ENCODE measurements at places on chromosomes 4 and X. TPM values are rescaled to one million over a fixed set of nuclear protein-coding genes. Genes with fewer than 3 reads are reported as not detected.

HTN1 gene
- not detected for total RNA-seq

GRCh38 chr4:158080354-158080753 lies 92.5 kb downstream of the GASK1B start:
- DNase-seq = no peak
- H3K27ac ChIP-seq = no peak overlapping the region

DNA sequence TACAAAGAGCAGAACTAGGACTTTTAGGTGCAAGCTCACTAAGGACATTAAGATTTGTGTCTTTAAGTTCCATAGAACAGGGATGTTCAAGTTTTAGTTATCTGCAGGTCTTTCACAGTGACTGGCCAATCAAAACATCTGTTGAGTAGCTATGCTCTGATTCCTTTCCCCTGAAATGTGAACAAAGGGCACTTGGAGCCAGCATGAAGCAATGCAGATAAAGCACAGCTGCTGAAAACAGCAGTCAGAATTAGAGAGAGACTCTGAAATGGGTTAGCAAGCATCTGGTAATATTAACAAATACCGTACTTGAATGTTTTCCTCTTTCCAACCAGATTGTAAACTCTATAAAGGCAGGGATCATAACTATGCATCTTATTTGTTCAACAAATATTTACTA lies 276.9 kb downstream of the RAB28 start:
- H3K27me3 ChIP-seq = no peaks in the 10 kb centered on the region
- H3K27ac ChIP-seq = no peak overlapping the region
- no peaks in the 10 kb centered on the region for H3K4me1 ChIP-seq
- no peak for DNase-seq
- H3K4me3 ChIP-seq = no peak overlapping the region

CXCL1 gene
- total RNA-seq = not detected

LUZP4 gene
- total RNA-seq = not detected

DNA sequence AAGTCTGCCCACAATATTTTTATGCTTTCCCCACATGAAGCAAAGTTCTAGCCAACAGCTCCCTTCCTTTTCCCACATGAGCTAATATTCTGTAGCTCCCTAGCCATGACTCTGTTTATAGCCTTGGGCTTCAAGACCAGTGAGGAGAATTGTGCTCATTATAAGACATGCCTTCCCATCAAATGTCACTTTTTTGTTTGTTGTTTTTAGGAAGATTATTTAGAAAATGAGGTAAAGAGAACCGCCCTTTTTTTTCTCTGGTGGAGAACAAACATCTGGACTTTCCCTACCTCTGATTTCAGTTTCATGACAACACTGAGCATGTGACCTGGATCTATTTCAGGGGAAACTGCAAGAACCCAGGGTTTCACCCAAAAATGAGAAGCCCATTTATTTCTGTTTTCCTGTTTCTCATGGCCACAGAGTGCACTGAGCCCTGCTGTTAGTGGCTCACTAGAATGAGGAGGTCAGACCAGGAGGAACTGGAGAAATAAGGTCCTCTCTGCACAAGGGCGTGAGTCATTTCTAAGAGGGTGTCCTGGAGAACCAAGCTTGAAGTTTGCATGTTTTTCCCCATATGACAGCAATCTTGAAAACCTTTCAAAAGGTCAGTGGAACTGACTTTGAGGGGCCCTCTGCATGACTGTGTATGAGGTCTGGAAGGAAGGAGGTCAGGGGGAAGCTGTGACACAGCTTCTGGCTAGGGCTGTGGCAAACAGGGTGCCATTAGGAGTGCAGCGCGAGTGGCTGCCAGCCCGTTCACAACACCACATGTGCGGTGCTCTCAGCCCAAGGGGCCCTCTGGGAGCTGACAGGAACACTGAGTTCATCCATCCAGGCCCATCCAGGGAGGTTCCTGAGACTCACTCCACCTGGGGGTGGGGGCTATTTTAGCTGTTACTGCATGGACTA lies 55.2 kb downstream of the CHST7 start:
- peaks cover 18% of the 10 kb centered on the region for H3K36me3 ChIP-seq
- peak; percentile 46 for DNase-seq
- H3K27ac ChIP-seq = peak overlapping the region; percentile 64
- no peaks in the 10 kb centered on the region for H3K27me3 ChIP-seq
- H3K4me3 ChIP-seq = no peak overlapping the region
- H3K4me1 ChIP-seq = peaks cover 42% of the 10 kb centered on the region

DCLK2 gene
- not detected for total RNA-seq

ZDHHC9 gene
- 11.0 TPM for total RNA-seq

- DNase-seq = no peak
- H3K4me1 ChIP-seq = no peaks in the 10 kb centered on the region
- H3K36me3 ChIP-seq = no peaks in the 10 kb centered on the region
- no peak overlapping the region for H3K27ac ChIP-seq
- H3K4me3 ChIP-seq = no peak overlapping the region
Observed at GRCh38 chrX:47507153-47507867, 24.3 kb upstream of the ZNF41 start.

- H3K36me3 ChIP-seq = no peaks in the 10 kb centered on the region
- no peak overlapping the region for H3K4me3 ChIP-seq
- no peak overlapping the region for H3K27ac ChIP-seq
- no peaks in the 10 kb centered on the region for H3K4me1 ChIP-seq
- no peaks in the 10 kb centered on the region for H3K27me3 ChIP-seq
- no peak for DNase-seq
Observed at GRCh38 chr4:81146466-81146865, 68.6 kb downstream of the PRKG2 start.

- no peak overlapping the region for H3K4me3 ChIP-seq
- H3K27me3 ChIP-seq = no peaks in the 10 kb centered on the region
- DNase-seq = no peak
- no peak overlapping the region for H3K27ac ChIP-seq
- no peaks in the 10 kb centered on the region for H3K36me3 ChIP-seq
Observed at GRCh38 chrX:10474510-10474909, 145.9 kb downstream of the MID1 start.

UNC5C gene
- total RNA-seq = not detected

- H3K4me3 ChIP-seq = no peak overlapping the region
- no peak overlapping the region for H3K27ac ChIP-seq
- peaks cover under 1% of the 10 kb centered on the region for H3K36me3 ChIP-seq
- H3K27me3 ChIP-seq = no peaks in the 10 kb centered on the region
Observed at GRCh38 chr4:152500800-152501434, 35.0 kb downstream of the FBXW7 start.

DNA sequence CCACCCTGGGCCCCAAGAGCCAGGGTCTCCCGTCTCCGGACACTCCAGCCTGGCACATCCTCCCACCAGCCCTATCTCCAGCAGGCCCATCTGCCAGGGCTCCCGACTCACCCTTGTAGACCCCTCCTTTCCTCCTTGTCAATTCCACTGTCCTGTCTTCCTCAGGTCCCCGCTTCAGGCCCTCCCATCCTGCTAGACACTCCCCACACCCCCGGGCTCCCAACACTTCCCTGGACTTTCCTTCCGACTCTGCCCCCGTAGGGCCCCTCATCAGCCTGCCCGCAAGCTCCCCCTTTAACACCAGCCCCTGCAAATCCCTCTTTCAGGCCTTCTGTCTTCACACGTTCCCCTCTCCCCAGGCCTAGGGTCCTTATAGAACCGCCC lies 1.1 kb downstream of the PRAF2 start:
- no peak overlapping the region for H3K27ac ChIP-seq
- peaks cover 5% of the 10 kb centered on the region for H3K36me3 ChIP-seq
- peak overlapping the region; percentile 77 for H3K4me3 ChIP-seq
- H3K4me1 ChIP-seq = peaks cover 10% of the 10 kb centered on the region

GRCh38 chr4:14294611-14295010 lies 667.1 kb upstream of the BOD1L1 start:
- no peaks in the 10 kb centered on the region for H3K36me3 ChIP-seq
- no peak overlapping the region for H3K27ac ChIP-seq
- H3K4me3 ChIP-seq = no peak overlapping the region
- no peaks in the 10 kb centered on the region for H3K4me1 ChIP-seq
- no peak for DNase-seq

HOPX gene
- total RNA-seq = 126 TPM

GRCh38 chr4:80207172-80207583 lies 9.9 kb downstream of the PRDM8 start:
- no peak for DNase-seq
- H3K4me3 ChIP-seq = no peak overlapping the region
- no peaks in the 10 kb centered on the region for H3K36me3 ChIP-seq
- H3K27me3 ChIP-seq = no peaks in the 10 kb centered on the region
- H3K27ac ChIP-seq = no peak overlapping the region

DNA sequence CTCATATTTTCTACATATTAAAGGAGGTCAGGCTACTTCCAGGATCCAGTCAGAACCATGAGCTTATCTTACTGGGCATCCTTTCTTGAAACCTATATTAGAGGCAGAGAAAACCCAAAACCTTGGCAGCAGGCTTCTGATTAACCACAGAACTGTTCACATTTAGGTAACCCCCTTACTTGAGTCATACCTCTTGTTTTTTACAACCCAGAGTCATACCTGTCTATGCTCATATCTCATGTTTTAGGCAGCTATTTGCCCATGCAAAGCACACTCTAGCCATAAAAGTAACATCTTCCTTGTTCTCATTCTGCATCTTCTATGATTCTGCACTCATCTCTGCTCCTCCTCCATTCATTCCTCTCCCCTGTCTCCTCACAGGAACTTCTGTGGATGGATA lies 138.0 kb upstream of the SMIM31 start:
- DNase-seq = no peak
- H3K4me3 ChIP-seq = no peak overlapping the region
- no peaks in the 10 kb centered on the region for H3K27me3 ChIP-seq
- H3K36me3 ChIP-seq = no peaks in the 10 kb centered on the region
- no peaks in the 10 kb centered on the region for H3K4me1 ChIP-seq

DNA sequence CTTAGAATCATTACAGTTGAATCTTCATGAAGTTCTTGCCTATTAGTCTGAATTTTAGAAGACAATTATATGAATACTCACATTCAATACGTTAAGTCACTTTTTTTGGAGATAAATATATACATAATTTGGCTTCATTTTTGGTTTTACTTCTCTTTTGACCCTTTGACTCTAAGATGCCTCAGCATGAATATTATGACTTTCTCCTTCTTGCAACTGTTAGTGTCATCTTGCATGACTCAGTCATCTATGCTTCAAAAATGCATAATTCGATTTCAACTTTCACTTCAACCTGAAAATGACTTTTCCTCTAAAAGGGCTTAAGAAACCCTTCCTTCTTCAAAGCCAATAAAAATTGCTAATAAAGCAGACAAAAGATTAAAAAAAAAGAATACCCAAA lies 1427.5 kb downstream of the ADGRL3 start:
- no peaks in the 10 kb centered on the region for H3K36me3 ChIP-seq
- no peaks in the 10 kb centered on the region for H3K4me1 ChIP-seq
- H3K27me3 ChIP-seq = no peaks in the 10 kb centered on the region
- no peak overlapping the region for H3K27ac ChIP-seq

DNA sequence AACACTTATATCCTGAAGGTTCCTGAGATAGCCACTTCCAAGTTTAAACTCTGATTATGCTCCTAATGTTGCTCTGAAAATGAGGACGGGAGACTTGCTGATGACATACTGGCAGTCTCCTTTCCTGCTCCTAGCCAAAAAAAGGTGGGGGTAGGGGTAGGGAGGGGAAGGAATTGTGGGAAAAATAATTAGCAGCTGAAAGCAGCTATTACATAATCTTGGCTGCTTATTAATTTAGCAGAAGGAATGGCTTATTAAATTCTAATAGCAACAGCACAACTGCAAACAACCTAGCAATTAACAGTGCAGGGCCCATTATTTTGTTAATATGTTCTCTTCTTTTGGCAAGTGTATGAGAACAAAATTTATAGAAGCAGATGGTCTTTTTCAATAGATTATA lies 2.0 kb upstream of the AP1S2 start:
- peaks cover 16% of the 10 kb centered on the region for H3K4me1 ChIP-seq
- H3K36me3 ChIP-seq = no peaks in the 10 kb centered on the region
- no peak overlapping the region for H3K27ac ChIP-seq
- no peak overlapping the region for H3K4me3 ChIP-seq

DNA sequence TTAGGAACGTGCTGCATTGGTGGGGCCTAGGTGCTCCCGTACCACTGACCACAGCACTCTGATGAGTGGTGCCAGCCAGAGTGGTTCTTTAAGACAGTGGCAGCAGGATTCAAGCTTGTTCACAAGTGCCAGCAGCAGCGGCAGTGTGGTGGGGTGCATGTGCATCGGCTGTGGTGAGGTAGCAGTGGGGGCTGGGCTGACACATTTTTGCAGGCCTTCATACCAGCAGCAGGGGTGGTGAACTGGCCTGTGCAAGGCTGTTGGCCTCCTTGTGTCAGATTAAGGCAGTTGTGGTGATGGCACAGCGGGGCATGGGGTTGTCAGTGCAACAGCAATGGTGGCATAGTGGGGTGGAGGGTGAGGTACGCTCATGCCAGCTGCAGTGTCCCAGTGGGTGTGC lies 131.4 kb downstream of the PABPC4L start:
- H3K27ac ChIP-seq = no peak overlapping the region
- H3K36me3 ChIP-seq = no peaks in the 10 kb centered on the region
- no peak overlapping the region for H3K4me3 ChIP-seq
- H3K27me3 ChIP-seq = no peaks in the 10 kb centered on the region

MAGEE2 gene
- not detected for total RNA-seq

RELL1 gene
- total RNA-seq = 15.0 TPM

- DNase-seq = no peak
- H3K4me1 ChIP-seq = no peaks in the 10 kb centered on the region
- peaks cover 8% of the 10 kb centered on the region for H3K27me3 ChIP-seq
- no peaks in the 10 kb centered on the region for H3K36me3 ChIP-seq
Observed at GRCh38 chr4:53720776-53721175, 129.5 kb upstream of the LNX1 start.

TLR7 gene
- total RNA-seq = not detected

- peaks cover 2% of the 10 kb centered on the region for H3K27me3 ChIP-seq
- DNase-seq = no peak
- no peak overlapping the region for H3K27ac ChIP-seq
- no peaks in the 10 kb centered on the region for H3K36me3 ChIP-seq
- no peaks in the 10 kb centered on the region for H3K4me1 ChIP-seq
- no peak overlapping the region for H3K4me3 ChIP-seq
Observed at GRCh38 chrX:68660746-68661145, 13.3 kb downstream of the STARD8 start.

ANXA5 gene
- total RNA-seq = 132 TPM

- DNase-seq = peak; percentile 49
- H3K4me1 ChIP-seq = peaks cover 20% of the 10 kb centered on the region
- H3K36me3 ChIP-seq = no peaks in the 10 kb centered on the region
- H3K27me3 ChIP-seq = no peaks in the 10 kb centered on the region
- H3K27ac ChIP-seq = peak overlapping the region; percentile 77
Observed at GRCh38 chr4:25913056-25913850, 767 bp upstream of the SMIM20 start.

DNA sequence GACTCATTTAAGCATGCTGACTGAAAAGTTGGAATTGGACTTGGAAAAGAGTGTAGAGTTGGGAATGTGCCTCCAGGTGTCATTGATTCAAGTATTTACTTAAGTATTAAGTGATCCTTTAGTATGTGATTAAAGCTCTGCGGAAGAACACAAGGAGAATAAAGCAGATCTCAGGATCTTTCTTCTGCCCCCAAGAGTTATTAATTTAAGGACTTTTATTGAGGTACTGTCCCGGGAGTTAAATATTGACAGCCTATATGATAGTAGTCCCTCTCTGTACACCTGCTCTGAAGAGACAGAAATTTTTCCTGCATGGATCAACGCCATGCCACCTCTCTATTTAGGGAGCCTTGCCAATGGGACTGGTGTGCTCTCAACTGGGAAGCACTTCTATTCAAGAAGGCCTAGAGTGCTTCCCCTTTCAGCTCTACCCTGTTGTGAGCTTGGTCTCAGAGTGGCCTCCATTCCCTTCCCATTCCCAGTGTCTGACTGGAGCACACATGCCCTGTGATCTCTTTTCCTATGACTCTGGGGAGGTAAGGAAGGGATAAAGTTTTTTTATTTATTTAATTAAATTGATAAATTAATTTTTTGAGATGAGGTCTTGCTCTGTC lies 75.9 kb downstream of the SHISA3 start:
- DNase-seq = no peak
- H3K4me1 ChIP-seq = no peaks in the 10 kb centered on the region
- peaks cover 13% of the 10 kb centered on the region for H3K36me3 ChIP-seq
- H3K27me3 ChIP-seq = no peaks in the 10 kb centered on the region

All from activated CD4-positive, alpha-beta memory T cell treated with anti-CD3 and anti-CD28 coated beads for 36 hours (primary cell).